Kidney capillary endothelial cell (primary cell): ENCODE measurements at places on chromosomes 4 and X.

GRCh38 chr4:7189066-7189465 lies 3.3 kb upstream of the SORCS2 start:
- DNase-seq, result no peak

GRCh38 chr4:53706422-53707032 lies 115.2 kb upstream of the LNX1 start:
- DNase-seq, result peak; percentile 40

- DNase-seq, result no peak
These were observed 472.8 kb downstream of the TMA16 start for GRCh38 chr4:163967263-163967662.

- DNase-seq, result no peak
These were observed 368.1 kb upstream of the NOCT start for GRCh38 chr4:138647433-138647832.

DNA sequence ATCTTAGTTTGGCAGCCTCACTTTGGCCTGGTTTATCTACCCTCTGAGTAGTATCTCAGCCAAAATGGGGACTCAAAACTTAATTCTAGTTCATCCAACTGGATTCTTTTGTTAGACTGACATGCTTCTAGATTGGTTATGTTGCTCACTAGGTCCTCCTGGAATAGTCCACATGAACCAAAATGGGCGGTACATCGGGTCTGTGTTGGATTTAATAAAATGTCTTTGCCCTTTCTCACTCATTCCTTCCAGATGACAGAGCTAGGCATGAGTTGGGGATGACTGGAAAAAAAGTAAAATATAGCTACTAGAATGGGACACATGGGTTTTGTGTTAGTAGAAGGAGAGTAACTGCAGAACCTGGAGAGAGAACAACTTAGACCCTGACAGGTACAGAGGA lies 247.9 kb downstream of the CCSER1 start:
- DNase-seq, result no peak

DNA sequence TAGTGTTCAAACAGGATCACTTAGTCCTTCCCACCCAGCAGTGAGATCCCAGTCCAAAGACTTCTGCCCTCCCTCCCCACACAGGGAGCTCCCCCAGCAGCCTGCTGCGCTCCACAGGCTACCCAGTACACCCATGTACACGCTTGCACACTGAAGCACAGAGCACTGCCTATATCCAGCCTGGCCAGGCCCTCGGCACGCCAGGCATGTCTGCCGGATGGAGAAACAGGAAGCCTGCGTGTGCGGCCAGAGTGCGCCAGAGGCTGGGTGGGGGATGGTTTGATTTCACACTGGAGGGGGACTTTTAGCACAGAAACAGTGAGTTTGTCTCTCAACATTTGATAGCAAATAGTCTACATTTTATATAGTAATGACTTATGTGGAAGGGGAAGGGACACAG lies 833.5 kb upstream of the IGFBP7 start:
- DNase-seq, result no peak

DNA sequence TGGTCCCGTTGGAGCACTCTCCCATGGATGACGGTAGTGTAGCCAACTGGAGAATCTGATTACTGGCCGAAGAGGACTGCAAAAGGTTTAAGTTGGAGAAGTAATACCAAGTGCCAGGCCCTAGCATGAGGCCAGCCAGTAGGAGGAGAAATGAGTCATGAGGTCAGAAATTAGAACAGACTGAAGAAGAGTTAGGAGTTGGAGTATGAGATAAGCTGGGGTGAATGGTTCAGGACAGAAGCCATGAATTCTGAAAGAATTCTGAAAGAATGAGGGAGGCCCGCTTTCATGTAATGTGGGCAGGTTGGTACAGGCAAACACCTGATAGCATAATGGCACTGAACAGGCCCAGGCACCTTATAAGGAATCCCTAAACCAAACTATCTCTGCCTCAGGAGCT lies 18.4 kb upstream of the STK26 start:
- DNase-seq, result no peak

- DNase-seq, result no peak
These were observed 36.9 kb upstream of the PRSS12 start for GRCh38 chr4:118389721-118390120.

DNA sequence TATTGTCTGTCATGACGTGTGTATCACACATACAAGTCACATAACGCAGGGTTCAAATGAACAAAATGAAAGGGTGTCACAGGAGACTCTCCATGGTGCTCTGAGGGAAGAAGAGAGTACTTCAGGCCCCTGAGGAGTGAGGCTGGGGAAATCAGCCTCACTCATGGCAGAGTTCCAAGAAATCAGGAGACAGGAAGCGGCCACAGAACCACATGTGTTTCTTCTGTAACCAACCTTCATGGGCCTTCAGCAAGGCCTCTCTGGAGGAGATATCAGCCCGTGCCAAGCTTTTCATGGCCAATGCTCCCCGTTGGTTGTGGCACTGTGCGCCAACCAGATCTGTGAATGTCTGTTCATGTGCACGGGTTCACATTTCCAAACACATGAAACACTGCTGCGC lies 76.0 kb downstream of the NAT8L start:
- DNase-seq, result no peak

DNA sequence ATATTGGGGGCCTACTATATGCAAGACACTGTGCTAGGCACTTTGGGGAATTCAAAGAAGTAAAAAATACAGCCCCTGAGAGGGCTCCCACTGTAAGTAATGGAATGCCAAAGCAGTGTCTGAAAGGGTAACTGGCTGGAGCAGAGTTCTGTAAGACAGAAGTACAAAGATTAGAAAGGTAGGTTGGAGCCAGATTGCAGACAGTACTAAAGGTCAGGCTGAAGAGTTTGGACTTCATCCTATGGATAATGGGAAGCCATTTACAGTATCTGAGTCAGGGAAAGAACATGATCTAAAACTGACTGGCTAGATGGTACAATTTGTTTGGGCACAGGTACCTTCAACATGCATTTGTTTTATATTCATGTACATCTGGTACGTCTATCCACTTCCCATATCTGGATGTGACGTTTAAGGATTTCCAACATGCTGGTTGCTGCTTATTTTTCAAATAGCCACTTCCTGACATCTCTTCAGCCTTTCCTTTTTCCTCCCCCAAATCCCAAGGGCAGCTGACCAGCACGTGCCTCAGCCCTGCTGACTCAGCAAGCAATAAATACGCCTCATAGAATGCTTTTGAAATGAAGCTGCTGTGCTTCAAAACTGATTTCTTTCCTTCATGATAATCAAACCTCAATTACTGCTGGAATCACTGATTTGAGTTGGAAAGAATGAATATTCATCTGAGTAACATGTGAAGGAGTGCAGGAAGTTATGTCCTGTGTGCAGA lies 9.5 kb downstream of the ENOX2 start:
- no peak for DNase-seq

DNA sequence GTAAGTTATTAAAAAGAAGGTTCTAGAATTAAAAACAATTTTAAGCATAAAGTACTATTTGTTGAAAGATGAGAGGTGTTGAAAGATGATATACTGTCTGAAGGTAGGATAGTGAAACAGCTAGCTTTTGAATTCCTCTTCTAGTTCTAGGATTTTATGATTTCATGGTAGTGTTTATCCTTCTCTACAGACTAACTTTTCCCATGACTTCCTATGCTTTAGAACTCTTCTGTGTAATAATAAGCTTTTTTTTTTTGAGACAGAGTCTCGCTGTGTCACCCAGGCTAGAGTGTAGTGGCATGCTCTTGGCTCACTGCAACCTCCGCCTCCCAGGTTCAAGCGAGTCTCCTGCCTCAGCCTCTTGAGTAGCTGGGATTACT lies 96.0 kb upstream of the NUDT6 start:
- no peak for DNase-seq

GRCh38 chr4:150569384-150569987 lies 12.5 kb upstream of the MAB21L2 start:
- DNase-seq, result no peak

DNA sequence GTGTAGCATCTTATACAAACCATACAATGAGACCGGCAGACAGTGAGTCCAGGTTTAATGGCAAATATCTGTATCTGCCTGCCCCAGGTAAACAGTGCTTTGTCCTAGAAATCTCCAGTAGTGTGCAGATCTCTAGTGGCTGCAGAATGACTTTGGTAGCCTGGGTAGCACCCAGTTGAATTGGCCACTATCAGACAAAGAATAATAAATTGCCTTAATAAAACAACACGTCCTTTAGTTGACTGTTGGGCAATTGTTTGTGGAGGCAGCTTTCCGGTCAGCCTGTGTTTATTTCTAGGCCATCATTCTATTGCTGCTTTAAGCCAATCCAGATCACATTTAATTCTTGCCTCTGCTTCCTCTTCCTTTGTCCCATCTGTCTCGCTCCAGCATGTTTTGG lies 52.5 kb downstream of the SNX25 start:
- no peak for DNase-seq

- no peak for DNase-seq
These were observed 154.2 kb upstream of the HAND2 start for GRCh38 chr4:173684223-173684622.

DNA sequence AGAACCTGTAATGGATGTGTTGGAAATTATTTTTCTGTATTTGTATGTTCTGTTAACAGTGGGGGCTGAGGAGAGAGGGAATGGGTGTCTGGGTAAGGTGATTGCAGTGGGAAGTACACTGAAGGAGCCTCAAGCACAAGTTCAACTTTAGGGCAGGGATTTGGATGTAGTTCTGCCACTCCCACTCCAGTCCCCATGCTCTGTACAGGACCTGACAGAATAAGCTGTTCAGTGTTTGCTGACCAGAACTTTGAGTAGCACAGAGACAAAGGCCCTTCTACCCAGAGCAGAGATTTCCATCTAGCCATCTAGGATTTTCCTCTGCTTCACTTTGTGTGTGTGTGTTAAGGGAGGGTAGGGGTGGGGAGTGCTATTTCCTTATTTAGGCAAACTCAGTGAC lies 49.2 kb downstream of the VSIG4 start:
- no peak for DNase-seq

- no peak for DNase-seq
These were observed 446.8 kb downstream of the ANKRD50 start for GRCh38 chr4:124265701-124266100.

GRCh38 chr4:121304893-121305292 lies 75.9 kb downstream of the QRFPR start:
- no peak for DNase-seq

DNA sequence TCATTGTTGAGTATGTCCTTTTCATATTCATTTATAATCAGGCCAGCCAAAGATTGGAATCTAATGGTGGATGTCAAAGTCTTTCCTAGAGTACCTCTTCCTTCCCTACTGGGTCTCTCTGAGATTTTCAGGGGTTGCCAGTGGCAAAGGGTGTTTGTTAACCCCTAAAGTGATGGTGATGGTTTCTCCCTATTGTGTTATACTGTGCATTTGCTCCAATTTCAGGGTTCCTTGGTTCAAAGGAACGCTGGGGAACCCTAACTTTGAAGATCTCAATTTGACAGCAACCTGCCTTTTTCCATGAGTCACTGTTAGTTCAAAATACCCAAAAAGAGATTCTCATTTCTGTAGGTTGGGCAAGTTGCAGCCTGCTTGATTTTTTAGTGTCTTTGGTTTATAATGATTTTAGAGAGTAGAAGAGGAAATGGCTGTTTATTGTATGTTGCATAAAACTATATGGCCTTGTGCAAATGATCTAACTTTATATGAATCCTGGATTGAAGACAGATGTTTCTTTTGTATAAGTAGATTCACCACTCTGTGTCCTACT lies 23.0 kb downstream of the GAB1 start:
- no peak for DNase-seq

DNA sequence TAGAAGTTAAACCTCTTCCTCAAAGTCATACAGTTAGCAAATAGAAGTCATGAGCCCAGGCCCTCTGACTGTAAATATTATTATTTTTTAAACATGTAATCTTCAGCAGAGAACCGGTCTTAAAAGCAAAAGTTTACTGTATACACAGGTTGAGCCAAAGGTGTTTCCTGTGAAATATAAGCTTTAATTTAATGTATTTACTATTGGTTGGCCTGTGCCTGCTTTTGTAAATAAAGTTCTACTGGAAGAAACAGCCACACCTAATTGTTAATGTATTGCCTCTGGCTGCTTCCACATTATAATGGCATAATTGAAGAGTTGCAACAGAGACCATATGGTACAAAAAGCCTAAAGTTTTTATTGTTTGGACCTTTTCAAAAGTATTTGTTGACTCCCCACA lies 61.0 kb upstream of the PRDM8 start:
- no peak for DNase-seq

- DNase-seq, result no peak
These were observed 376.1 kb upstream of the CTSO start for GRCh38 chr4:156329779-156330178.

GRCh38 chrX:10243106-10243505 lies 86.3 kb downstream of the CLCN4 start:
- DNase-seq, result no peak

DNA sequence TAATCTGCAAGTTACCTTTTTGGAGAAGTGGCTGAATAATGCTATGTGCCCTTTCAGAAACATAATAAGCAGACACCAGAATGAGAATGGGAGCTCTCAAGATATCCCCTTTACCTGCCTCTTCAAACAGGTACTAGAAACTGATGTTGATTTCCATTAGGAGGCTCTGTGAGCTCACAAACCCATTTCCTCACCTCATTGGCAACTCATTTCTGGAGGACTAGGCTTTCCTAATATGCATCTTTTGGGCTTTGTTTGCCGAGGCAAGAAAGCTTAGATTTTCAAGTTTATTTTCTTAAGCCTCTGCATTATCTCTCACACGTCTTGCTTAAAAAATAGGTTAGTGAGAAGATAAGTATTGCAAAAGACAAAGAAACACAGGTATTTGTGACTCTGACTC lies 313.1 kb upstream of the IRS4 start:
- no peak for DNase-seq

DNA sequence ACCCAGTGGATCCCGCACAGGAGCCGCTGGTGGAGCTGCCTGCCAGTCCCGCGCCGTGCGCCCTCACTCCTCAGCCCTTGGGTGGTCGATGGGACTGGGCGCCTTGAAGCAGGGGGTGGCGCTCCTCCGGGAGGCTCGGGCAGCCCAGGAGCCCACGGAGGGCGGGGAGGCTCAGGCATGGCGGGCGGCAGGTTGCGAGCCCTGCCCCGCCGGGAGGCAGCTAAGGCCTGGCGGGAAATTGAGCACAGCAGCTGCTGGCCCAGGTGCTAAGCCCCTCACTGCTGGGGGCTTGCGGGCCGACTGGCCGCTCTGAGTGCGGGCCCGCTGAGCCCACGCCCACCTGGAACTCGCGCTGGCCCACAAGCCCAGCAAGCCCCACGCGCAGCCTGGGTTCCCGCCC lies 127.1 kb upstream of the TMEM164 start:
- no peak for DNase-seq

DNA sequence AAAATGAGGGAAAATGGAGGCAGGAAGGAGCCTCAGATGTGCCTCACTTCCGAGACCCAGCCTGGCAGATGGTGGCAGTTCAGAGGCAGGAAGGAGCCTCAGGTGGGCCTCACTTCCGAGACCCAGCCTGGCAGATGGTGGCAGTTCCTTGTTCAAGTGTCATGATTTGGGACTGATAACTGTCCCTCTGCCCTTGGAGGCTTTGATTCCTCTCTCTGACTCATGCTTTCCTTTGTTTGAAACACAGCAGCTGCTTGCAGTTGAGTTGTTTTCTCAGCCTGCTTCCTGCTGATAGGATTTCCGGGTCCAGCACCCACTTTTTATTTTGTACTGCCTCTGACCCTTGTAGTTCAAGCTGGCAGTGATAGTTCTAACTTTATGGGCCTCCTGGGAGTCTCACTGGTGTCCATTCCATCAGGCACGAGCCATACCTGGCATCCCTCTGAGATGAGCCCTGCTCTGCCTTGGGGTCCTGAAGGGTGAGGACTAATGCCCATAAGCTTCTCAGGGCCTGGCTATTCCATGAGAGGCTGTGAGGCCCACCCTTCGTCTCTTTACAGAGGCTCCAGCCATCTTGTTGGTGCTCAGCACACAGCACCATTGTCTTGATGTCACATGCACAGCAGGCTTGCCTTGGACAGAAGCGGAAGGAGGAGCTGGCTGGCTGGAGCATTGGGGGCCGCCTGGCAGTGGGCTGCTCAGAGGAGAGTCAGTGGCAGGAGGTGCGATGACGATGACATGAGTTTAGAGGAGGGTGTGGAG lies 13.0 kb downstream of the RGS12 start:
- DNase-seq, result peak; percentile 74
